AG09319 (cell line): ENCODE measurements at places on chromosomes 3 and 15.

DNA sequence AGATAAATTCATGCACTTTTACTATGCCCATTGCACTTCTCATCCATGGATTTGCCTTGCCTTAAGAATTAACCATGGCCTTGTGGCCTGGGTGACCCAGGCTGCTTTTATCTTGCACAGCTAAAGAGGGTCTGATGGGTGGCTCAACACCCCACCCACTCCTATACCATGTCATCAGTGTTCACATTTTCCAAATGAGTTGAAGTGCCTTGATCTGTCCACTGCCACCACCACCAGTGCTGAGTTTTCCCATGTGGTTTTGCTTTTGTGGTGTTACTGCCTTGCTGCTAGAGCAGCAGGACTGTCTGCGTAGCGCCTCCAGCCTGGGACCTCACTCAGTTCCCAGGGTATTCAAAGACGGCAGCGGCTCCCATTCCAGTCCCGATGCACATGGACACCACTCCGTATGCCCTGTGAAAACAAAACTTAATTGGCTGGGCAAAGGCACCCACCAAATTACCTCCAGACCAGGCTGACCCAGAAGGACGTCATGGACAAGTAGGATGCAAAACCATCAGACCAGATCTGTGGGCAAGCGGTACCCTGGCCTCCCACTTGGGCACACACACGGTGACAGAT is 14.1 kb downstream of the ACAA1 start:
- DNase-seq: no peak

GRCh38 chr15:43958861-43959330 is 132.1 kb downstream of the WDR76 start:
- DNase-seq: peak; percentile 70

- no peak for DNase-seq
These were observed 34.3 kb downstream of the PRR23E start for GRCh38 chr3:127226946-127227842.

DNA sequence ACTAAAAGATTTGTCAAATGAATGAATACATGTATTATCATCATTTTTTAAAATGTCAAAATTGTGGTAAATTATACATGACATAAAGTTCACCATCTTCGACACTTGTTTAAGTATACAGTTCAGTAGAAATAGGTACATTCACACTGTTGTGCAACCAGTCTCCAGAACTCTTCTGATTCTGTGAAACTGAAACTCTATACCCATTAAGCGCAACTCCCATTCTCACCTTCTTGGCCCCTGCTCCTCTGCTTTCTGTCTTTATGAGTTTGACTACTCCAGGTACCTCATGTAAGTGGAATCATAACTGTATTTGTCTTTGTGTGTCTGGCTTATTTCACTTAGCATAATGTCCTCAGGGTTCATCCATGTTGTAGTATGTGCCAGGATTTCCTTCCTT is 50.1 kb upstream of the KBTBD8 start:
- no peak for DNase-seq

- no peak for DNase-seq
These were observed 102.1 kb downstream of the GHSR start for GRCh38 chr3:172346161-172346560.

DNA sequence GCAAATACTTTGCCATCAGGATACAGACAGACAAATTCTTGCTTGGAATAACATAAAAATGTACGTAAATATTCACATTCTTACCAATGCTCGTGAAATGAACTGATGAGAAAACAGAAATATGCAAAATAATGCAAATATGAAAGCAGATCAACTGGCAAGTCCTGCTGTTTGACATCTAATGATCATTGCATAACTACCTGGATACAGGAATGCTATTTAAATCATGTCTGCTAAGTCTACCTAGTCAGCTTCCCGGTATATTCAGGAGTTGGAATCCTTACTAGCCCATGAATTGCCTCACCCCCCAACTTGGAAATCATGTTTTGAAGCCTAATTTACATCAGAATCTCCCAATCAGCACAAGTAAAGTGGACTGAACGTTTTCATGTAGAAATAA is 230.6 kb downstream of the CHL1 start:
- no peak for DNase-seq

DNA sequence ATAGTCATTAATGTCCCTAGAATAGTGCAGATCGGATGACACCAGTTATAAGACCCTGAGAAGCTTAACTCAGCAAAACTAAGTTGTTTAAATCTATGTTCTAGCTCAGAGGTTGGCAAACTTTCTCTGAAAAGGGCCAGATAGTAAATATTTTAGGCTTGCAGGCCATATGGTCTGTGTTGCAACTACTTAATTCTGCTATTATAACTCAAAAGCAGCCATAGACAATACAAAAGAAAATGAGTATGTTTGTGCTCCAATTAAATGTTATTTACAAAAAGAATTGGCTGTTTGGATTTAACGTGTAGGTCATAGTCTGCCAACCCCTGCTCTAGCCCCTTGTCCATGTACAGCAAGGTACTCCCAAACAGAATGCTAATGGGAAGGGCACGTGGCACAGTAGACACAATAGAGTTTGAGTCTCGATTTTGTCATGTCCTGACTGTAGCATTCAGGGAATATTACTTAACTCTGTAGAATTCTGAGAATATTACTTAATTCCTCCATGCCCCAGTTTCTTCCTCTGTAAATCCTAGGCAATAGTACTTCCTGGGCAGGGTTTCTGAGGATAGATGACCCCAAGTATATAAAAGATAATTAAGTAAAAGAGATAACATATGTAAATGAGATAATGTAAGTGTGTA is 70.5 kb upstream of the ATP2C1 start:
- DNase-seq: no peak

GRCh38 chr15:41809526-41810220 is 18.2 kb upstream of the JMJD7 start:
- no peak for DNase-seq

DNA sequence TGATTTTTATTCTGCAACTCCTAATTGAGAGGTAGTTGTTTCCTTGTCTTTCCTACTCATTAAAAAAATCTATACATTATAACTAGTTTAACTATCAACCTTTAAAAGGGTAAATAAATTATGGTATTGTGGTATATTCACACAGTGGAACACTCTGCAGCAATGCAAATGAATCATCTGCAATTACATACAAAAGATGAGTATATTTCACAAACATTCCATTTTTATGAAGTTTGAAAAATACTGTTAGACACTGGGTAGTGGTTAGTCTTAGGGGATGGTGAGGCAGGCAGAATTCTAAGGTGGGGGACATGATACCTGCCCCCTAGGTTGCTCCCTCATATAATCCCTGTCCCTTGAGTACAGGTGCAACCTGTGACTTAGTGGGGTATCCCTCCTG is 44.0 kb upstream of the MAGI1 start:
- DNase-seq: no peak

- peak; percentile 52 for DNase-seq
These were observed 4.9 kb downstream of the TM6SF1 start for GRCh38 chr15:83112233-83112955.

- DNase-seq: no peak
These were observed 339.8 kb upstream of the RARB start for GRCh38 chr3:25088284-25088683.

GRCh38 chr3:70264122-70264780 is 48.2 kb downstream of the MDFIC2 start:
- DNase-seq: no peak

- DNase-seq: no peak
These were observed 15.7 kb downstream of the VPS18 start for GRCh38 chr15:40909662-40910630.

GRCh38 chr3:56302417-56302816 is 165.8 kb downstream of the ERC2 start:
- DNase-seq: no peak

GRCh38 chr3:9178697-9179096 is 70.7 kb downstream of the SRGAP3 start:
- no peak for DNase-seq

DNA sequence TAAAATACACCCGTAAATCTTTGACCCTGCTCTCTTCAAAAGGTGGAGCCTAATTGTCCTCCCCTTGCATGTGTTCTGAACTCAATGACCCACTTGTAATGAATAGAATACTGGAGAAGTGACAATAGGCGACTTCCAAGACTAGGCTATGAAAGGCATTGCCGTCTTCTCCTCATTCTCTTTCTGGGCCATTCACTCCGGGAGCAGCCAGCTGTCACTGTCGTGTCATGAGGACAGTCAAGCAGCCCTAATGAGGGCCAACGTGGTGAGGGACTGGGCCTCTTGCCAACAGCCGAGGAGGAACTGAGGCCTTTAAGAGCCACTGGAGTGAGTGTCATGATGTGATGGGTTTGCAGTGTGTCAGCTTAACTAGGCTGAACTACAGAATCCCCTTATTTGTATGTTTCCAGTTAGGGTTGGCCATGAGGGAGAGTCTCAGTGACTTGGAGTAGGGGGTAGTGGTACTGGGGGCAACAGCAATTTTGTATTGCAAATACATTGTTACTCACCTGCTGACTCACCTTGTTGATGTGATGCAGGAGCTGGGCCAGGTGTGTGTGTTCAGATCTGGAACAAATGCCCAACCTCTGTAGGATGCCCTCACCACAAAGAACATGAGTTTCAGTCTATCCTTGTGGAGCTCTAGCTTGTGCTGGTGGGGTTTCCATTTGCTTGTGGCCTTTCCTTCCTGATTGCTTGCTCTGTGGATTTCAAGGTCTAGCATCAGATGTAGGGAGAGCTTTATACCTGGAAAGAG is 188.5 kb upstream of the PROK2 start:
- DNase-seq: no peak

- DNase-seq: no peak
These were observed 1.5 kb downstream of the TCAIM start for GRCh38 chr3:44340058-44340395.

DNA sequence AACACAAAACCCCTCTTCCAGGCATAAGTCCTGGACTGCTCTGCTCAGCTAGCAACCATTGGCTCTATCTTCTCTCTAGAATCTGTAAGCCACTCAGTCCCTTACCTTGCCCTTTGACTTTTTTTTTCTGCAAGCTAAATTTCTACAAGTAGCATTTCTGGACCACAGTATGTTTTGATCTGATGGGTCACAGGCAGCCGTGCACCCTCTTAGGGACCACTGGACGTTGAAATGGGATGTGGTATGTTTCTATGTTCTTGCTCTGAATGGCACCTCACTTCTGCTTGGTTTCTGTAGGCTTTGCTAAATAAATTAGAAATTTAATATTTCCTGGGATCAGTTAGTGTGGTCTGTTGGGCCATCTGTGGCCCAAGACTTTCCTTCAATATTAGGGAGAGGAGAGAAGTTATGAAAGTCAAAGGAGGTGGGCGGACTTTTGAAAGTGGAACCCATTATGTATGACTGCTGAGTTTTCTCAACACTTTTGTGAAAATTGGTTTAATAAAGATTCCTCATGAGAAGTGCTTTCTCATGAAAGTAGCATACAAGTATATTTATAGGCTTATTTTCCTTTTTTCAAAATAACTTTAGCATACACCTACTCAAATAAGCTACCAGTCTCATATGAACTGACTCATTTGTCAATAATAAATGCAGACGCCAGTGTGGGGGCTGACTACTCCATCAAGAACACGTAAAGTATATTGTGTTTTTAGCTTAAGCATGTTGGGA is 18.4 kb upstream of the TIPARP start:
- DNase-seq: no peak

DNA sequence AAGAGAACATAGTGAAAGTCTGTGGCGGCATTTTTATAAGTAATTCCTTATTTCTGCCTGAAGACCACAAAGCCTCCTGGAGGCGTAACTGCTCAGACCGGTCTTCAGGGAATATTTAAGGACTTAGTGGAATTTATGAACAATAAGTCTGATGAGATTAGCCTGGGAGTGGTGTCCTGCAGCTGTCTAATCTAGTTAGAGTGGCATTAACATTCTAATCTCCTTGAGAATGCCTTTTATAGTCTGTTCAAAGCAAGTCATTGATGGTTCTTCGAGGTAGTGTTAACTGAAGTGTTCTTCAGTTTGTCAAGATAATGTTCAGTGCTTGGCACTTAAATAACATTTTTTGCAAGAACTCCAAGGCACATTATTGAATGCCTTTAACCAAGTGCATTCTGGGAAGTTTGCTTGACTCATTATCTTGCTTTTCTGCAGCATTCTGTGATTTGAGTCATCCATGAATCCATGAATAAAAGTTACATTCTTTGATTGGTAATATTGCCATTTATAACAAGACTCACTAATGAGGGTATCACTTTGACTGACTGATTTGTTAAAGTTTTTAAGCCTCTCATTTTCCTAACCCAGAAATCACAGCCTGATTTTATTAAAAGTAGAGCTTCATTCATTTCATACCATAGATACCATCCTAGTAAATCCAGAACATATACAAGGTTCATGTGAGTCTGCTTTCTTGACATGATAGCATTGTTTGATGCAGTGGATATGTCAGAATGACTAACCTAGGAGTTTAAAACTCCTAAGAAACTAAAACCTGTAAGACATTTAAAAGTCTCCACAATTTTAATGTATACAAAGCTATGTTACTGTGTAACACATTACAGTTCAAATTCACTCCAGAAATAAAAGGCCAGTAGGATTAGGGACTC is 12.5 kb downstream of the RBM5 start:
- no peak for DNase-seq

GRCh38 chr3:13504161-13504831 is 24.2 kb downstream of the HDAC11 start:
- no peak for DNase-seq

- DNase-seq: no peak
These were observed 131.0 kb upstream of the KLHL25 start for GRCh38 chr15:85925649-85926237.

- DNase-seq: no peak
These were observed 612 bp downstream of the UBA5 start for GRCh38 chr3:132660811-132661070.

- no peak for DNase-seq
These were observed 19.1 kb downstream of the ST6GAL1 start for GRCh38 chr3:186949281-186949982.

DNA sequence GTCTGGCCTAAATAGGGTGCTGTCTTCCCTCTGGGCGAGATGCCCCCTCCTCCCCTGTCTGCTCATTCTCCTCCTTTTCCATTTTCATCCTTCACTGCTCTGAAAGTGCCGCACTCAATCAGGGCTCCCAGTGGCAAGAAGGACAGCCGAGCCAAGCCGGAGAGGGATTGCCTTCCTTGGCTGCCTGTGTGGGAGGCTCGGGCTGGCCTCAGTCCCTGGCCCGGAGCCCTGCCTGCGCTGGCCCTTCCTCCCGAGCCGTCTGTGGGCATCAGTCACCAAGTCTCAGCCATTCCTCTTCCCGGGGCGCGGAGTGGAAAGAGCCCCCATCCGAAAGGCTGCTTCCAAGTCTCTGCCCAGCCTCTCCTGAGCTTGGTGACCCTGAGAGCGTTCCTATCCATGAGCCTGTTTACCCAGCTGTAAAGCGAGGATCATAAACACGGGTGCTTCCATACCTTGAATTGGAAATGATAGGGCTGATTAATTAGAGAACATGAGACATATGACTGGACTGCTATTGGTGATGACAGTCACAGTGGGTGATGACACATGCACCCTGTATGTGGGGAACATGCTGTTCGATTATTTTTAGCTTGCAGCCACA is 59.1 kb upstream of the TLE3 start:
- DNase-seq: no peak

DNA sequence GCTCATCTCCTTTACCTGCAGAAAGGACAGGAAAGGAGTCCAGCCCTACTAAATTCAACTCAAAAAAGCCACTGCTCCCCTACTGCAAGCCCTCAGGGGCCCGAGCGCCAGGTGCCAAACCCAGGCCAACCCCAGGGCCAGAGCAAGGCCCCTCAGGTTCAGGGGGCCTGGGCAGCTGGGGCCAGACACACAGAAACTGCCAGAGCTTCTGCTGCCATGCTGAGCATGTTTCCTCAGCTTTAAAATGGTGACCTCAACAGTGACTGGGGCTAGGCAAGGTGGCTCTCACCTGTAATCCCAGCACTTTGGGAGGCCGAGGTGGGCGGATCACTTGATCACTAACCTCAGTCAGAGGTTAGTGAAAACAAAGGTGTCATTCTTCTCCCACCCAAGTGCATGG is 38.8 kb downstream of the KLHL25 start:
- no peak for DNase-seq
